ENCODE measurements at places on chromosomes 2 and 18.

GRCh38 chr2:42025151-42025582, 22.7 kb upstream of the PKDCC start:
- no peak for DNase-seq

- DNase-seq: no peak
These were observed 43.4 kb downstream of the BCL2L11 start for GRCh38 chr2:111164078-111164477.

GRCh38 chr18:50820901-50821520, 1.2 kb upstream of the MRO start:
- no peak for DNase-seq

- DNase-seq: no peak
These were observed 509 bp downstream of the PIEZO2 start for GRCh38 chr18:11148680-11149440.

DNA sequence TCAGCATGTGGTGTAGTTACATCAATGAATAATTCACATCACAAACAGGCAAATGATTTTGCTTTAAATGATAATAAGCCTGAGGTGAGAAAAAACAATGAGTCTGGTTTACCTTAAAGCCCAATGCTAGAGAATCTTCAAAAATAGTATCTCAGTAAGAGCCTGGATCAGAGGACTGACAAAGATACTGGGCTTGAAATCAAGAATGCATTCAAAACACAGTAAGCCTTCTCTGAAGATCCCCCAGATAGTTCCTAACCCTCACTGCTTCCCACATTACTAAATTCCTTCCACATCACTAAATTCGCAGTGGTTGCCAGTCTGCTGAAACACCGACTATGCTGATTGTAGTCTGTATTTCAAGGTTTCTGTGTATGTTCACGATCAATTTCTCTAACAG, 514.9 kb downstream of the SUCLG1 start:
- no peak for DNase-seq

GRCh38 chr18:23270986-23271680, 135.8 kb downstream of the CABLES1 start:
- DNase-seq: no peak

- no peak for DNase-seq
These were observed 18.5 kb downstream of the PMAIP1 start for GRCh38 chr18:59918320-59918755.

- DNase-seq: no peak
These were observed 135.7 kb upstream of the CTDP1 start for GRCh38 chr18:79543861-79544385.

- DNase-seq: no peak
These were observed 32.7 kb downstream of the ARHGAP25 start for GRCh38 chr2:68767031-68767961.

- DNase-seq: no peak
These were observed 157 bp downstream of the PTGR3 start for GRCh38 chr18:75208836-75209128.

DNA sequence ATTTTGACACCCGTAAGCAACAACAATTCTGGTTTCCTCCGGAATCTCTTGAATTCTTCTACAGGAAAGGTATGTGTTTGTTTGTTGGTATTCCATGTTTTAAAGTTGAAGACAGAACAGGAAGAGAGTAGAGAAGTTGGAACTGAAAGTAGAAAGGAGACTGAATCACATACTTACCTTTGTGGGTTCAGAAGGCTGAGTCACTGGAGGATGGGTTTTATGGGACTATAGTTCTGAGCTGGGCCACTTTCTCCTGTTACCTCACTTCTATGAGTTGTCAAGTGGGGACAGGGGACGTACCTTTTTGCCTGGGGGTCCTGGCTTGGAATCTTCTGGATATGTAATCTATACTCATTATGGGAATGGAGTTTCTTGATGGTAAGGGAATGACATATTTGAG, 40.9 kb downstream of the KDM3A start:
- DNase-seq: no peak

- DNase-seq: no peak
These were observed 1.7 kb downstream of the RNF181 start for GRCh38 chr2:85597241-85597640.

- no peak for DNase-seq
These were observed 16.3 kb downstream of the SP3 start for GRCh38 chr2:173948842-173949241.

DNA sequence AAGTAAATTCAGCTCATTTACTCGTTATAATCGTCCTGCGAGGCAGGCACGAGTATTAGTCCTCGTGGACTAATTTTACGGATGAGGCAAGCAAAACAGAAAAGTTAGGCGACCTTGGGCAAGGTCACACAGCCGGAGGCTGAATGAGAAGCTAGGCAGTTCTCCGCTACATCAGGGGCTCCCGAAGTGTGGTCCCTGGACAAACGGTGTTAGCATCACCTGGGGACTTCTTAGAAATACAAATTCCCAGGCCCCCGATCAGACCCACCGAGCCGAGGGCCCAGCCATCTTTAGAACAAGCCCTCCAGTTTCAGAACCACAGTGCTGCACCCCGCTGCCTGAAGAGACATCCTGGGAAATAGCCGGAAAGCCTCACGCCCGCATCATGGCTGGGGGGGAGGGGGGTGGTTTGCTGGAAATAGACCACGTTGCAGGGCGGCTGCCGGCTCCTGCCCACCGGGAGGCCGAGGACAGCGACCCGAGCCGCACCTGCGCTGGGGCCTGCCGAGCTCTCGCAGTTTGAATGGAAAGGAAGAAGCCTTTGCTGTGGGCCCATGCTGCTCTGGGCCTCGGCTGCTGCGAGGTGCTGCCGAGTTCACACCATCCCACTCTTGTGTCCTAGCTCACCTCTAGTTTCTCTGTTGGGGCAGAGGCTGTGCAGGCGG, 72.2 kb downstream of the TFCP2L1 start:
- DNase-seq: no peak

DNA sequence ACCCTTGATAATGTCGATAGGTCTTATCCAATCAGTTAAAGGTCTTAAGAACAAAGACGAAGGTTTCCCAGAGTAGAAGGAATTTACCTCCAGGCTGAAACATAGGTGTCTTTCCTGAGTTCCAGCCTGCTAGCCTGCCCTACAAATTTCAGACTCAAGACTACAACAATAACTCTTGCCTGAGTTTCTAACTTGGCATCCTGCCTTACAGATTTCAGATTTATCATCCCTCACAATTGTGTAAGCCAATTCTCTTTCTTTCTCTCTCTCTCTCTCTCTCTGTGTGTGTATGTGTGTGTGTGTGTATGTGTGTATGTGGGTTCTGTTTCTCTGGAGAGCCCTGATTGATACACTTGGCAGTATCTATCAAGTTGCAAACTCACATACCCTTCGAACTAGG, 37.2 kb upstream of the B4GALT6 start:
- DNase-seq: no peak

- DNase-seq: no peak
These were observed 97.7 kb downstream of the CPS1 start for GRCh38 chr2:210654091-210654490.

DNA sequence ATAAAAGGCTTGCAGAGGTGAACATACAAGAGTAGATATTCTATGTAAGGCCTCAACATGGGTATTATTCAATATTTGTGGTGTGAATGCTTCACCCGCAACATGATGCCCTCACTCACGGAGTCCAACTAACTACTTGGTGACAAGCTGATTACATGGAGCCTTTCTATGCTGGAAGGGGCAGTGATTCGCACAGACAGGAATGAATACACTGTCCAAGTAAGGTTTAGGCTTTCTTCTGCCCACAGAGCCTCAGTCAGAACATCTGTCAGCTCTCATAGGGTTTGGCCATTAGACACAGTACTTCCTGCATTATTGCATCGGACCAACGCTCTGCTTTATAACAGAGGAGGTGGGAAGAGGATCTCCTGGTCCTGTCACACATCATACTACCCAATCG, 80.3 kb upstream of the SLC35G4 start:
- no peak for DNase-seq

GRCh38 chr18:37270038-37270665, 295.4 kb downstream of the CELF4 start:
- no peak for DNase-seq

DNA sequence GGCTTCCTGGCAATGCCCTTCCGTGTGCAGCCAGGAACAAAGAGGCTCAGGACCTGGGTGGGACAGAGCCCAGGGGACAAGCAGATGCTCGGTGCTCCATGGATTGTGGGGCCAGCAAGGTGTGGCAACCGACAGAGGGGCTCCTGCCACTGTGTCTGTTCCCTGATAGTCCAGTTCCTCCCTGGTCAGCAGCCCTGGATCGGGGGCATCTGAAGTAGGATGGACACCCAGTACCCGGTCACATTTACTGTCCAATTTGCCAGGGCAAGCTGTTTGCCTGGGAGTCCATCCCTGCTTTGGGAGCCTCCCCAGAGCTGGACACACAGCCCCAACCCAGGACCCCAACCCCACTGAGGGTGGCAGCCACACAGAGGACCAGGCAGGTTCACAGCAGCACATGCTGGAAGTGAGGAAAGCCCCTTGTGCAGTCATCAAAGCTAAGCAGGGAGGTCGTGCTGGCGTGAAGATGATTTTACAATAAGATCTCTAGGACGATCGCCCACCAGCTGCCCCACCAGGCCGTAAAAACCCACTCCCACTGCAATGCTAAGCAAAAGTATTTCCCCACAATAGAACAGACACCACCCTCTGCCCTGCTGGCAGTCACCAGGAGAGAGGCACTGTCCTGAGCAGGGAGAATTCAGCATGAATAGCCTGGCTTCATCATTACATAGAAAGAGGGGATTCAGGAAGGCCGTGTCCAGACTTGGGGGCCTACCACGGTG, 141.7 kb downstream of the NDUFA10 start:
- DNase-seq: no peak

DNA sequence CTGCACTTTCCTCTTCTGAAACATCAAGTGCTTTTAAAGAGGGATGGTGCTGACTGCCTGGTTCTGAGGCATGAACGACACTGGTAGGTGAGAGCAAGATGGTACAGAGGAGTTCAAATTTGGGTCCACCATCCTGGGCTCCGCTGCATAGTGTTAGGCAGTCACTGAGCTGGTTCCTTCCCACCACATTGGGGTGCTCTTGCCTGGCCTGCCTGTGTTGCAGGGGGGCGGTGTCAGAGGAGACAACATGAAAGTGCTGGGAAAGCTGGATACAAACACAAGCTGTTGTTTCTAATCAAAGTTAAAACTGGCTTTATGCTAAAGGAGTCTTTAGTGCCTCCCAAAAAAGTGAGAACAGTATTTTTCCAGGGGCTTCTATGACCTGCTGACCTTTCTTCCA, 258.1 kb downstream of the GBX2 start:
- DNase-seq: no peak

GRCh38 chr2:159462201-159462785, 154.1 kb downstream of the BAZ2B start:
- DNase-seq: no peak

GRCh38 chr18:13425357-13426091, 207.0 kb downstream of the LDLRAD4 start:
- DNase-seq: no peak

DNA sequence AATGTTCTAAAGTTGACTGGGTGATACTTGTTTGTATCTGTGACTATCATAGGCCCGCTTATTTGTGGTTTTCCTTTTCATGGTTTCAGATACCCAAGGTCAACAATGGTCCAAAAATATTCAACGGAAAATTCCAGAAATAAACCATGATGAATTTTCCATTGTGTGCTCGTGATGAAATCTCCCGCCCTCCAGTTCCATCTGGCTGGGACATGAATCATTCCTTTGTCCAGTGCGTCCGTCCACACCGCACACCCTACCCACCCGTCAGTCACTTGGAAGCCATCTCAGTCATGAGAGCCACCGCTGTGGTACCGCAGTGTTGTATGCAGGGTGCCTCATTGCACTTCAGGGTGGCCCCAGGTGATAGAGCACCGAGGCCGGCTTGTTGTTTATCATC, 268.2 kb upstream of the PXDN start:
- DNase-seq: no peak

DNA sequence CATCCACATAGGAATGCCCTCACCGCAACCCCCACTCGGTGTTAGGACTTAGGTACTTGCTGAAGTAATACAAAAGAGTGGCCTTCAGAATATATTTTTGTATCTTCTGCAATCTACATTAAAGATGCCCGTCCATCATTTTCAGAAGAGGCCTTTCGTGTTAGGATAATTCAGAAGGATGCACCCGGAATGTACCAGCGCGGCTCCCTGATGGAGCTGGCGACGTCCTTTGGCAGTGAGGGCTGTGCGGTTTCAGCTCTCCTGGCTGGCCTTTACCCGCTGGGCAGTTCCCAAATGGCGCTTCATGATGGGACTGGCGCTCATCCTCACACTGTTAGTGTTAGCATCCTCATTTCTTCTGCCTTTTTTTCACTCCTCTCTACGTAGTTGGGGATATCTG, 15.3 kb downstream of the TWIST2 start:
- DNase-seq: no peak

DNA sequence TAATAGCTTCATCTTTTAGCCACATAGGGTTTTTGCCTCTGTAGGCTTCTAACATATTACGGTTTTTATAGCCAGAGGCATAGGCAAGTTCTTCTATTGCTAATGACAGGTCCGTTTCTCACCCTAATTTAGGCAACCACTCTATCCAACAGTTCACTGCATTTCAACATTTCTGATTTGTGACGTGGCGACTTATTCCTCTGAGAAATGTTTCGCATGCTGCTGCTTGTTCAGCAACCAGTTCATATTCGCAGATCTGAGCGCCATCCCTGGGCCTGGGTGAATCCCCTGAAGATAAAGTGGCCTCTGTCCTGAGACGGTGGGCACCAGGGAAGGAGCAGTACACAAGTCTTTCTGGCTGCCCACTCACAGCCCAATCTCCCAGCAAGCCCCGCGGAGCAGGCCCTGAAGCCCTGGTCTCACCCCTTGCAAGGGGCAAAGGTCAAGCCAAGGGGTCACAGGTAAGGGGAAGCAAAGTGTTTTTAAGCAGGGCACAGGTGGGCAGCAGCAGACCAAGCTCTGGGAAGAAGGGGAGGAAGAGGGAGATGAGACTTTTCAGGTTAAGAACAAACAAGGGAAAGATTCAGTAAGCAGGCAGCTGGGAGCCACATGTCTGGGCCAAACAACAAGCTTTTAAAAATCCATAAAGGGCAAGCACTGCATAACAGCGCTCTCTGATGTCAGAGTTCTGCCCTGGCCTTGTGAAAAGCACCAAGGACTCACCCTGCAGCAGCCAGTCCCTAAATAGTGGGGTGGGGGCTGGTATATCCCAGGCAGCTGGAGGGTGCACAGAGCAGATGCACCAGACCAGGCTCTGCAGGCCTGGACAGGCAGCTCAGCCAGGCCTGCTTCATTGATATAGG, 10.8 kb upstream of the COX7A2L start:
- DNase-seq: no peak

DNA sequence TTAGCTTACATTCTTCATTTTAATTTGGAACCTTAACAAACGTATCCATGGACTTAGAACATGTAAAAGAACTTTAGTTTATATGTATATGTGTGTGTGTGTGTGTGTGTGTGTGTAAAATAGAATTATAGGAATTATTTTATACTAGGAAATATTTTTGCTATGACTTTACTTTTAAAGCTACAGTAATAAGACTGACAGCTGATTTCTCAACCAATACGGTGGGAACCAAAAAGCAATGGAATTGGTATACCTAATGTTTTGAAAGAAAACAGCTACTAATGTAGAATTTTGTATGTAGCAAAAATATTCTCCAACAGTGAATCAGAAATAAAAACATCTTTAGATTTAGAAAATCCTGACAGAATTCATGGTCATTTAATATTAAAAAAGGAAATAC, 146.5 kb upstream of the ARL4C start:
- no peak for DNase-seq

GRCh38 chr2:9714630-9715214, 83.9 kb upstream of the YWHAQ start:
- DNase-seq: no peak

Data from stimulated activated CD4-positive, alpha-beta T cell treated with anti-CD3 and anti-CD28 coated beads, Interleukin-12 subunit alpha, Interleukin-12 subunit beta, amount 100 ng/mL, for 48 hours (primary cell).